ENCODE measurements at places on chromosomes 12 and 14.

DNA sequence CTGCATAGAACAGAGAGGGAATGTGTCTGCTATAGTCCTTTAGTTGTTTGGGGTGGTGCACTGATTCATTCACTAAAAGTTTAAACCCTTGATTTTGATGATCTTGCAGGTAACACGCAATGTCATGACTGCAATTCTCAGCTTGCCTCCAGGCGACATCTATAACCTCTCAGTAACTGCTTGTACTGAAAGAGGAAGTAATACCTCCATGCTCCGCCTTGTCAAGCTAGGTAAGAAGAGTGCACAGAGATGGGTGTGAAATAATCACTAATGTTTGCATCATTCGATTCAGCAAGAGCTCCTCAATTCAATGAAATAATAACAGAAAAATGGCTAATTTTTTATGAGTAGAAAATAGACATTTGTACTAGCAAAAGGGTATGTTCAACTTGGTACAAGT, 203.7 kb downstream of the PTPRO start:
- no peak for DNase-seq

DNA sequence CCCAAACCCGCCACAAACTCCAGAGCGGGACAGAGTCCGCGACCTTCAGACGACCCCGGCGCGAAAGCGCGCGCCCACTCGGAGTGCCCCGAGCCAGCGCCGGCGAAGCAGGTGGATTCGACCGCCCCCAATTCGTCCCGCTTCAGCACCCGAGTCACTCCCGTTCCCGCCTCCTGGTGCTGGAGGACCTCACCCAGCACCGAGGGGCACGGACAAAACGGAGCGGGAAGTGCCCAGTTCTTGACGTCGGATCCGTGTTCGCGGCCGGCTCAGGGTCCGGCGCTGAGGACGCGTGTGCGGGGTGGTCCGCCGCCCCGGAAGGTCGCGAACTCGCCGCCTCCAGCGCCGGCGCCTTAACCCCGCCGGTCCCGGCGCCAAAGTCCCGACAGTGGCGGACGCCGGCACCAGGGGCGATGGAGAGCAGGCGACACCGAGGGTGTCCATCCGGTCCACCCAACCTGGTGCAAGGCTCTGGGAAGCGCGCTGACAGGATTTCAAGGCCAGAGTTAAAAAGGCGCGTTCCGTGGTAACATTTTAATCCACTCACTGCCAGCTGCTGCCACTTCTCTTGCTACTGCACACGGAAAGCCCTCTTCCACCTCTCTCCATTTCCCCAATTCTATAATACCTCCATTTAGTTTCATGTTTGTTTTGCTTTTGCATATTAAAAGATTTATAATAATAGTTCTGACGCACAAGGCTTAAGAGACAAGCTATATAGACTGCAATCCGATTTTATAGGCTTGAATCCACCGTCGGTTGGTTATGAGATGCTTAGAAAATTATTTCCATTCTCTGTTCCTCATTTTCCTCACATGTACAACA, 240.0 kb upstream of the CPNE8 start:
- no peak for DNase-seq

GRCh38 chr14:52240623-52241022, 26.9 kb upstream of the PTGDR start:
- no peak for DNase-seq

- no peak for DNase-seq
These were observed 243.1 kb downstream of the BCAT1 start for GRCh38 chr12:24705741-24706358.

- DNase-seq = peak; percentile 15
These were observed 1.2 kb downstream of the SRSF9 start for GRCh38 chr12:120468325-120468820.

DNA sequence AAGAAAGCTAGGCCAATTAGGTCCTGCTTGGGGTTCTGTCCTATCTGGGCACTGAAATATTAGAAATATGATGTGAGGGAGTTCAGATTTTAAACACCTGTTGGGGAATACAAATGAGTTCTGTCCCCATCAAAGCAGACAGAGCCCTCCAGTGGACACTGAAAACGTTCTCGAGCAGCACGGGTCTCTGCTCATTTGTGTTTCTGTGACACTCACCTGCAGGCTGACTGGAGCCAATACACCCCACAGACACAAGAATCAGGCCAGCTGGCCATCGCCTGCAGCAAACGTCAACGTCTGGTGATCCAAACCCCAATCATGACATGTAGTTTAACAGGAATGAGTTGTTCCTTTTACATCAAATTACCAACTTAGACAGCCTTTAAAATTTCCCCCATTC, 493.4 kb upstream of the TMEM132C start:
- DNase-seq = no peak

DNA sequence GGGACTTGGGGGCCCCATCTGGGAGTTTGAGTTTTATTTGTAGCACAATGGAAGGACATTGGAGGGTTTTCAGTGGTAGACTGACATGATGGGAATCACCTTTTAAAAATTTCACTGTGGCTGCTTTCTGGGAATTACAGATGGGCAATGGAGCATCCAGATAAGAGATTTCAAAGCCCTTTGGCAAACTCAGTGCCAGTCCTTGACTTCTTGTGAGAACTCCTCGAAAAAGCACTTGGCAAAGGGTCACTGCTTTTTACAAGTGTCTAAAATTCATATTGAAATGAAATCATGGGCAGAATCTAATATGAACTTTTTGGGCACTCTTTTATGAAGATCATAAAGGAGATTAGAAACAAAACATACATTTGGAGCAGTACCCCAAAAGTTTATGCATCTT, 34.3 kb upstream of the IGF1 start:
- DNase-seq = no peak

DNA sequence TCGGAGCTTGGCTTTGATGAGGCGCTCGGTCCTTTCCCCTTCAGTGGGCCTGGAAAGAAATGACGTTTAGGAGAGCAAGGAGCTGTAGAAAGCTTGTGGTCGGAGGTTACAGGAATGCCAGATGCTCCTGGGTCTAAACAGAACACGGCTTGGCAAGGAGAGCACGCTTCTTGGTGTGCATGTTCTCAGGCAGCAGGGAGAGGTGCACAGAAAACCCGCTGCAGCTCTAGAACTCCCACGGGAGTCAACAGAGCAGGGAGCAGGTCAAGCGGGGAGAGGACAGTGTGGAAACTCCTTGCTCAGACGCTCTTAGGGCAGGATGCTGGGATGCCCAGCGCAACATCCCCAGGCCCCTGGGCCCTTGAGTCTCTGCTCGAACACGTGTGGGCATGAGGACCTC, 51.0 kb downstream of the SSH1 start:
- DNase-seq = no peak

DNA sequence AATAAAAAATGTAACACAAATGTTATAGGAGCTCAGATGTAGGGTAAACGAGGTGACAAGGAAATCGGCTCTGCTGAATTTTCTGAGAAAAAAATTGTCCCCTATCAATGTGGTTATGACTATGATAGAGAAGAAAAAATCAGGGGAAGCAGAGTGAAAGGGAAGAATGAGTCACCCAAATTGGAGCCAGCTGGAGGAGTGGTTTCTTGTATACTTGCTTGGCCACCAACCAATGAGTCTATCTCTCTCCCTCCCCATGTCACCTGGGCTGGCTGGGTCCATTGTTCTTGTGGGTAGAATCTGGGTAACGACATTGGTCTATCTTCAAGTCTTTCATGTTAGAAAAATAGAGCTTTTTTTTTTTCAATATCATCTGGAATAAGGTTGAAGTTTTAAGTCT, 196.6 kb upstream of the FLRT2 start:
- DNase-seq = no peak

DNA sequence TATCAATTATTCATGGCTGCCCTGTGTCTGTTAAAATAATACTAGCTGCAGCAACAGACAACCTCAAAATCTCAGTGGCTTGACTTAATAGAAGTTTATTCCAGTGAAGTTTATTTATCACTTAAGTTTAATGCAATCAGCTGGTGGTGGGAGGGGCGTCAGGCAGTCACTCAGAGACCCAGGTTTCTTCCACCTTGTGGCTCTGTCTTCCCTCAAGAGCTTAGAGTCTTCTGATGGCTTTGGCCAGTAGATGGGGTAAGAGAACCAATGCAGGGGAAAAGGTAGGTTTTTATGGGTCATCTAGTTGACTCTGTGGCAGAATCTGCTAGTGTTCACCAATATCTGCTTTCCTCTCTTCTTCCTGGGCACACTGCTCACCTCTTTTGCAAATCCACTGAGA, 668.9 kb downstream of the AACS start:
- DNase-seq = no peak

- no peak for DNase-seq
These were observed 44.5 kb upstream of the ESRRB start for GRCh38 chr14:76331328-76332011.

- no peak for DNase-seq
These were observed 267.1 kb upstream of the CRY1 start for GRCh38 chr12:107360482-107360881.

DNA sequence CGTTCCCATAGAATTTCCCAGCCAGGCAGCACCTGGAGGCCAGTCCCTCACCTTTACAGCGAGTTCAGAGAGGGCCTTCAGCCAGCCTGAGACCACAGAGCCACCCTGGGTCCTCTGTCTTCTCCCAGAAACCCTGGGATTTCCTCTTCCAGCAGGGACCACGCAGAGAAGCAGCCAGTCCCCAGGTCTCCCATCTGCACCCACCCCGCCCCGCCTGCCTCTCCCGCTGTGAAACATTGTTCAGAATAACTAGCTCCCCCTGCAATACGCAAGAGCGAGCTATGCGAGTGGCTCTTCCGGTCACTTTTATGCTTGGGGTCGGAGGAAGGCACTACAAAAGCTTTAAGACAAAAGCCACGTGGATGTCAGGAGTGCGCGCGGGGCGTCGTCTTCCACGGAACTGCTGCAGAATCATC, 77.8 kb downstream of the SERPINA3 start:
- DNase-seq = no peak

- no peak for DNase-seq
These were observed 16.4 kb downstream of the BAZ1A start for GRCh38 chr14:34858765-34859164.

DNA sequence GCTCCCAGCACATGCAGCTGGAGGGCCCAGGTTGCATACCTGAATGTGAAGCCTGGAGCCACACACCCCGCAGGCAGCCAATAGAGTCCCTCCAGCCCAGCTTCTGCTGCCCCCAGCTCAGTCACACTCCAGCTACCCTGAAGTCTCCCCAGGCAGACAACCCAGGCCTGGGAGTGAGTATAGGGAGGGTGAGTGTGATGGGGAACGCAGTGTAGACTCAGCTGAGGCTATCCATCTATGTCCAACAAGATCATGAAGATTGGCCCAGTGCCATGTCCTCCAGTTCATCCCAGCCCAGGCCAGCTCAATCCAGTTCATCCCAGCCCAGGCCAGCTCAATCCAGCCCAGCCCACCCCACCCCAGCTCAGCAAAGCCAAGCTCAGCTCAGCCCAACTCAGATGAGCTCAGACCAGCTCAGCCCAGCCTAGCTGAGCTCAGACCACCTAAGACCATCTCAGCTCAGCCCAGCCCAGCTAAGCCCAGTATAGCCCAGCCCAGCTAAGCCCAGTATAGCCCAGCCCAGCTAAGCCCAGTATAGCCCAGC, 330.4 kb downstream of the TMEM121 start:
- DNase-seq = no peak

GRCh38 chr12:124422570-124423523, 128.0 kb downstream of the RFLNA start:
- DNase-seq = no peak

GRCh38 chr12:14618983-14619382, 51.3 kb upstream of the PLBD1 start:
- no peak for DNase-seq

GRCh38 chr14:82562881-82563280, 1029.2 kb upstream of the SEL1L start:
- no peak for DNase-seq

GRCh38 chr12:92193063-92193462, 47.4 kb upstream of the BTG1 start:
- no peak for DNase-seq

DNA sequence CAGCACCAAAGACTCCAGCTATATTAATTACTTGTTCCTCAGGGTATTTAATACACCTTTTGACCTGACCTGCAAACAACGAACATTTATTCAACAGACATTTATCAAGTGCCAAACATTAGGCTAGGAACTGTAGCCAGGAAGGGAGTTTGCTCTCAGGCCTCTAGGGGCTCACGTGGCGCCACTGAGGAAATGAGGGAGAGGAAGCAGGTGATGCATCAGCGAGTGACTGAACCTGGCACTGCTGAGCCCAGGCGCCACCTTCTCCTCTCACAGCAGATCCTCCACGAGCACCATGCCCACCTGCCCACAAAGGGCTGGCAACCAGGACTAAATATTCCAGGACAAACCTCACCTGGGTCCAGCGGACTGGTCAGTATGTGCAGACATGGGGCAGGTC, 50.2 kb downstream of the SETD3 start:
- peak; percentile 9 for DNase-seq

- DNase-seq = no peak
These were observed 515 bp upstream of the ABCC9 start for GRCh38 chr12:21941506-21942376.

GRCh38 chr12:1566449-1567135, 27.8 kb downstream of the FBXL14 start:
- DNase-seq = no peak

- no peak for DNase-seq
These were observed 16.2 kb downstream of the ACIN1 start for GRCh38 chr14:23078692-23079116.

DNA sequence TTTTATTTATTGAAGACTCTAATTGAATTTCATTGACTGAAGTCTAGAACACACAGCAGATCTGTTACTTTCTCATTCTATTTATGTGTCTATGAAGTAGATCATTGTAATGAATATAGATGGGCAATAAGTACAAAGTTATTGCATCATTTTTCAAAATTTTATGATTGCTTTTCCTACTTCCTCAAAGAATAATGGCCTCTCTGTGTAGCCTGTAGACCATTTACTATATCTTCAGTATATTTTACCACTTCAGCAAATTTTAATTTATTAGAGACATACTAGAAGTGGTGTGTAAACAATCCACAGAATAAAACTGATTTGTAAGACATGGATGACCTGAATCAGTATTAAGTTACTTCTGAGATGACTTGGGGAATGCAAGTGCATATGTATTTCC, 291.7 kb upstream of the FAR2 start:
- no peak for DNase-seq

DNA sequence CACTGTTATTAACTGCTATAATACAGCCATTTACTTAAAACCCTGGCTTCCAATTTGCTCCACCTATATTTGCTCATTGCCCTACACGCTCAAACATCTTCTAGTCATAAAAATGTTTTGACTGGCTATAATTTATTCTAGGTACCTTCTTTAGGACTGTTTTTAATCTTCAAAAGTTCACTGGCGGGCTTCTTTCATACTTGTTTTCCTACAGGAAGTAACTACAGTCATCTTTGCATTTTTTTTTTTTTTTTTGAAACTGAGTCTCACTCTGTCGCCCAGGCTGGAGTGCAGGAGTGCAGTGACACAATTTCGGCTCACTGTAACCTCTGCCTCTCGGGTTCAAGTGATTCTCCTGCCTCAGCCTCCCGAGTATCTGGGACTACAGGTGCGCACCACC, 32.5 kb downstream of the MPHOSPH9 start:
- DNase-seq = peak; percentile 5

Measured in CD4-positive, alpha-beta T cell treated with Interleukin-4 for 4 hours (primary cell).